Activated T-cell treated with anti-CD3 and anti-CD28 coated beads, Interleukin-2, amount 50 U/mL, for 48 hours (primary cell): ENCODE measurements at places on chromosomes 5 and 9.

DNA sequence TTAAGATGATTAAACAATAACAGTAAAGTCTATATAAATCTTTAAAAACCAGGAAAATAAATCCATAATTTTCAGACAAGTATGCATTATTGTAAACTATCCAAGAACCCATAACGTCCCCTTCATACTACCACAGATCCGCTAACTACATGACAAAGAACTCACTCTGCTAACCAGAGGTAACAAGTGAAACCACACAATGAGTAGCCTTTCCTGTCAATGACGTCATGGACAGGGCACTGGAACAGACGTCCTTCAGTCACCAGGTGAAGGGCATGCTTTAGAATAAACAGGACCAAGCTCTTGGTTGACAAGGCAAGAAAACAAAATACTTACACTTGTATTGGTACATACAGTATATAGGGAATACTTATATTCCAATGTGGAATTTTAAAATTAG is 45.2 kb downstream of the RNF130 start:
- no peak for DNase-seq

GRCh38 chr9:84866396-84867175 is 197.1 kb downstream of the NTRK2 start:
- no peak for DNase-seq

GRCh38 chr9:133604214-133604613 is 5.0 kb downstream of the FAM163B start:
- DNase-seq: peak; percentile 51

DNA sequence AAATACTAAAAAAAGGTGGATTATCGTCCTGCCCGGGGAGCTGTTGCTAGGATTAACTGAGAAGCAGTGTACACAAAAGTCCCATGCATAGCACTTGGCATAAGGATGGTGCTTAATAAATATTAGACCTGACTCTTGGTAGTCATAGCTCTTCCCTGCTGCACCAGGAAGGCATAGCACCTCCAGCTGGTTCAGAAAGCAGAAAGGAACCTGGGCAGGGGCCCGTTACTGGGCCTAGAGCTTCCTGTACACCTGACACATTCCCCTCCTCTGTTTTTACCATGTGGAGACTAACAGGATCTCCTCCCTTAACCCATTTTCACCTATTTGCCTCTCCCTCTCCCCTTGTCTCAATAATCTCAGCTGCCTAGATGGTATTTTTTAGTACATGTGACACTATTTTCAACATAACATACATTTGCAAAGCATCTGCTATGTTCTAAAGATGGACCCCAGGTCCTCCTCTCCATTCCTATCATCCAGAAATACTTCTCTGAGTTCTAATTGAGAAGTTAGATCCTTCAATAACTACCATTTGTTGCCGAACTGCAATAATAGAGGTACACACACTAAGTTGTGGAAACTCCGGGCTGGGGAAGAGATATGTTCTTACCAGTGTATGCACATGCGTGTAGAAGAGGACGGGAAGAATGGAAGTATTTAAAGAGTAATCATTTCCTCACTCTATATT is 3.2 kb upstream of the ANP32B start:
- DNase-seq: no peak

DNA sequence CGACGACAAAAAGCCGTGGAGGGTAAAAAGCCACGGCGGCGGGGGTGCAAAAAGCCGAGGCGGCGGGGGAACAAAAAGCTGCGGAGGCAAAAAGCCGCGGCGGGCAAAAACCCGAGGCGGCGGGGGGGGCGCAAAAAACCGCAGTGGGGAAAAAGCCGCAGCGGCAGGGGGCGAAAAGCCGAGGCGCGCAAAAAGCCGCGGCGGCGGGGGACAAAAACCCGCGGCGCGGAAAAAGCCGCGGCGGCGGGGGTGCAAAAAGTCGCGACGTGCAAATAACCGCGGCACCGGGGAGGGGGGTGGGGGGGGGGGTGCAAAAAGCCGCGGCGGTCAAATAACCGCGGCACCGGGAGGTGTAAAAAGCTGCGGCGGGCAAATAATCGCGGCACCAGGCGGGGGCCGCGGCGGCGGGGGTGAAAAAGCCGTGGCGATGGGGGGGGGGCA is 511.5 kb downstream of the FOXD4L5 start:
- peak; percentile 14 for DNase-seq

DNA sequence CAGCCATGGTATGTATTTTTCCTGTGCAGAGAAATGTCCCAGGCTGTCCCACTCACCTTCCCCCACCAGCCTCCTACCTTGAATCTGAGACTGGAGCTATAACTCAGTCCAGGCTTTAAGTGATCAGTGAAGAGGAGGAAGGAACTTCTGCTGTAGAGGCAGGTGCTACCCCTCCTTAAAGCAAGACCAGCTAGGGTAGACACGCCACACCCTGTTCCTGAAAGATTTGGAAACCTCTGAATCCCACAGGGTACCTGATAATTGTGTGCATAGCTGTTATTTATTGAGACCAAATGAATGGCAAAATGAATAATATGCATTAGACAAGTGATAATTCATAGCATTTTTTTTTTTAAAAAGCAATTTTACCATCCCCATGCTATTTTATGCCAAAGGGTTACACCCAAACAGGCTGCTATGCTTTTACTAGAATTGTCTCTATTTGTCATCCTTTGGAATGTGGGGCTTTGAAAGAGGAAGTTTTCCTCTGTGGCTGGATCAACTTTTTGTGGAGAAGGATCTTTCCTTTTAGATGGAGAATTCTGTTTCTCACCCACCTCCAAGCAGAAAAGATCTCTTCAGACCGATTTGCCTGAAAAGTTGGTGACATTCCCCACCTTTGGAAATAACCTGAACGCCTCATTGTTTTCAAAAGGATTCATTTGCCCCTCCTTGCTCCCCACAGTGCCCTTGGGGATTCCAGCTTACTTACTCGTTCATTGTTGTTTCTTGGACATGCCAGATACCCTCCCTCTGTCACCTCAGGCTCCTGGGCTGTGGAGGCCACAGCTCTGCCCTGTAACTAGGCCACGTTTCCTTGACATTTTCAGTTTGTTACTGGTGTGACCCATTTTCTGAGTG is 248.7 kb downstream of the NR3C1 start:
- DNase-seq: no peak

- no peak for DNase-seq
Measured at GRCh38 chr5:42807722-42808447, 3.8 kb downstream of the SELENOP start.

GRCh38 chr5:132663771-132664695 is 6.1 kb downstream of the IL13 start:
- peak; percentile 38 for DNase-seq
